Activated CD8-positive, alpha-beta memory T cell treated with anti-CD3 and anti-CD28 coated beads, Interleukin-2, amount 10 ng/mL, durations not matched to agents 7 days and 5 days (primary cell): ENCODE measurements at places on chromosomes 13 and 19. TPM values are rescaled to one million over a fixed set of nuclear protein-coding genes. Genes with fewer than 3 reads are reported as not detected.

AP1M2 gene
- total RNA-seq, result not detected

PLEKHF1 gene
- total RNA-seq, result 42.4 TPM

DCT gene
- 0.06 TPM for total RNA-seq

FUT2 gene
- total RNA-seq, result not detected
